ENCODE measurements at places on chromosomes 16 and 17. TPM values are rescaled to one million over a fixed set of nuclear protein-coding genes. Genes with fewer than 3 reads are reported as not detected.

The ESRP2 gene
- polyA plus RNA-seq = 0.48 TPM

The TNFSF13 gene
- polyA plus RNA-seq = 3.0 TPM

The CCL3 gene
- polyA plus RNA-seq = 7.5 TPM

The G6PC1 gene
- not detected for polyA plus RNA-seq

The AGRP gene
- 0.59 TPM for polyA plus RNA-seq

The PRDM7 gene
- not detected for polyA plus RNA-seq

The CXCL16 gene
- polyA plus RNA-seq = not detected

The SLC22A31 gene
- 3.6 TPM for polyA plus RNA-seq

The NPW gene
- polyA plus RNA-seq = 1.1 TPM

The CCR7 gene
- polyA plus RNA-seq = 1.2 TPM

The PDE6G gene
- polyA plus RNA-seq = 3.0 TPM

The CAPN15 gene
- polyA plus RNA-seq = 20.4 TPM

The DCAKD gene
- polyA plus RNA-seq = 25.8 TPM

The KRT15 gene
- 0.13 TPM for polyA plus RNA-seq

The DOC2B gene
- polyA plus RNA-seq = not detected

The SLC16A6 gene
- 0.84 TPM for polyA plus RNA-seq

The BOLA2 gene
- 4.6 TPM for polyA plus RNA-seq

The GCGR gene
- polyA plus RNA-seq = 0.24 TPM

The NPB gene
- 0.81 TPM for polyA plus RNA-seq

The RPH3AL gene
- polyA plus RNA-seq = 4.2 TPM

The C16orf46 gene
- 0.37 TPM for polyA plus RNA-seq

The KRT23 gene
- not detected for polyA plus RNA-seq

The ZNF689 gene
- 6.8 TPM for polyA plus RNA-seq
